Activated CD8-positive, alpha-beta memory T cell treated with anti-CD3 and anti-CD28 coated beads for 1 hour (primary cell): ENCODE measurements at places on chromosomes 4 and X.

DNA sequence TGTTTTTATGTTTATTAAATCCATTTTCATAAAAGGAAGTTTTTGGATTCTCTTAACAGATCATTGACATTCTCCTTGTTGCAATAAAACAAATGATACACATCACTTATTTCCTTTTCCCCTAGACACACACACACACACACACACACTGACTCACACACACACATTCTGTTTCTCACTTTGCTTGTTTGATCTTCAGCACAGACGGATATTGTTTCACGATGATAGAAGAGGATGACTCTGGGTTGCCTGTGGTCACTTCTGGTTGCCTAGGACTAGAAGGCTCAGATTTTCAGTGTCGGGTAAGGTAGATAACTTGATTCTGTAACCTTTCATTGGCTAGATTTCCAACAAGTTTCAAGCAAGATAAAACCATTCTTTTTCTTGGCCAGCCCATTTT is 356.8 kb downstream of the BMPR1B start:
- DNase-seq: no peak

- no peak for DNase-seq
Measured at GRCh38 chrX:23819385-23820234, 36.6 kb downstream of the SAT1 start.

DNA sequence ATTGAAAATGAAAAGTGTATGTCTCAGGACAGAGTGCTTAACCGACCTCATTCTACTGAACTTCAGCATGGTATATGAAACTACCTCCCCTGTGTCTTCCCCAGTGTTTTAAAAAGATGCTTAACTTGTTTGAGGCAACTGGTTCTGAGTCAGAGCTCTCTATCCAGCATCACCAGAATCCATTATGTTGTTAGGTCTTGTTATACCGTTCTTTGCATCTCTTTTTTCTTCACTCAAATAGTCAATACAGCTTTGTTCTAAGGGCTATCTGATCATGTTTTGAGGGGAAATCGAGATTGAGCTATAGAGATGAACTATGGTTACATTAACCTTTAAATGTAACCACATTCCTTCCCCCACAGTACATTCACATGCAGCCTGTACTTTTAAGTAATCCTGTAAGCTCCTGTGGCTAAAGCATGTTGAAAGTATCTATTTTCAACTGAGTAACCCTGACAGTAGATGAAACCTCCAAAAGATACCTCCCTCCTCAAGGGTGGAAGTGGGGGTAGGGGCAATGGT is 514.4 kb downstream of the RPA4 start:
- DNase-seq: no peak

- DNase-seq: no peak
Measured at GRCh38 chr4:127000110-127000509, 632.6 kb upstream of the INTU start.

DNA sequence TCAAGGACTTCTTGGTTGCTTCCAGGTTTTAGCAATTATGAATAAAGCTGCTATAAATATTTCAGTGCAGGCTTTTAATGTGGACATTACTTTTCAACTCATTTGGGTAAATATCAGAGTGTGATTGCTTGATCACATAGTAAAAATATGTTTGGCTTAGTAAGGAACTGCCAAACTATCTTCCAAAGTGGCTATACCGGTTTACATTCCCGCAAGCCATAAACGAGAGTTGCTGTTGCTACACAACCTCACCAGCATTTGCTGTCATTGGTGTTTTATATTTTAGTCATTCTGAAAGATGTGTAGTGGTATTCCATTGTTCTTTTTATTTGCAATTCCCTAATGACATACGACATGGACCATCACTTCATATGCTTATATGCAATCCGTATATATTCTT is 30.9 kb upstream of the SPOCK3 start:
- DNase-seq: no peak

DNA sequence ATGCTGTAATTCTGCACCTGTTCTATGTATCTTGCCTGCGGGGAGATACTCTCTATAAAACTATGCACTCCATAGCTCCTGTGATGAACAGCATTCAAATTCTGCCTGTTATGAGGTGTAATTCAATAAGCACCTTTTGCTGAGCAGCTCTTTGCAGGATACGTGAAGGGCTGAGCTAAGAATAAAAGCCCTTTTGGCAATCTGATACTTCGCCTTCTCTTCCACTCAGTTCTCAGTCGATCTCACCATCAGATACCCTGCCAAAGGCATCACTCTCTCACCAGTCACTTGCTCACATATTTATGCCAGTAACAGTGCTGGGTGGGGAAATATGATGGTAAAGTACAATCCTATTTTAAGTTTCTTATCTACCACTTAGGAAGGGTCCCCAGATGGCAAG is 67.2 kb downstream of the RPS3A start:
- no peak for DNase-seq

DNA sequence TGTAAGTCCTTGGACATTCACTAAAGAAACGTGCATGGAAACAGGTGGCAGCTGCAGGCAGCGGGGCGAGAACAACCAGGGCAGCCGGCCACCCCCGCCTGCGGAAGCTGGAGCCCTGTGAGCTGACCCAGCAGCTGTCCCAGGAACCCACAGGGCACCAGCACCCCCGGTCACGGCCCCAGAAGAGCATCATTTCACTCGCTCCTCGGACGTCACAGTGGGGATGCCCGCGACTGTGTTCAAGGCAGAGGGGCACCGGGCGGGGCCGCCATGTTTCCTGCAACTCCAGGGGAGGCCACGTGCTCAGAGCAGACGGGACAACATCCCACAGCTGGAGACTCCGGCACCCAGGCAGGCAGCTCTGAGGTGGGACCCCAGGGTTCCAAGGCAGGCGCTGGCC is 45.0 kb upstream of the CPLX1 start:
- no peak for DNase-seq

DNA sequence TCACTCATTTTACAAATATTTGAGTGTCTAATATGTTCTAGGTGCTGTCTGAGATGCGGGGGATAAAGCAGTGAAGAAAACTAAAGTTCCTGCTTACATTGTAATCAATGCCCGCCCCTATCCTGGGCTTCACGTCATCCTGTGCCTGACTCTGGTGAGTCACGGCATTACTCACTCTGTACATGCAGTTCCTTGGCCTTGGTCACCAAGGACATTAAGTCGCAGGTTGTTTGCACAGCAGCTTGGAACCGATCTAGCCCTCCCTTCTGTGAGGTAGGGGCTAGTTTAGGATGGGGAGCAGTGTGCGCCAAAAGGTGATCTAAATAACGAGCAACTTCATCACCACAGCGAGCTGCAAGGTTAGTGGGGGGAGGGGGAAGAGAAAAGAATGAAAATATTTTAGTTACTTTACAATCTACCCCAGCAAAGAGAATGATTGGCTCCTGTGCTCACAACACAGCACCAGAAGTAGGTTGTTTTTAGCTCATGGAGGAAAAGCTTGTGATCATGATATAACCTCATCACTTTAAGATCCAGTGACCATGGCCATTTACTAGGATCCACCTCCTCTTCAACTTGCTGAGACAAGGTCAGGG is 48.0 kb upstream of the HDAC8 start:
- no peak for DNase-seq

DNA sequence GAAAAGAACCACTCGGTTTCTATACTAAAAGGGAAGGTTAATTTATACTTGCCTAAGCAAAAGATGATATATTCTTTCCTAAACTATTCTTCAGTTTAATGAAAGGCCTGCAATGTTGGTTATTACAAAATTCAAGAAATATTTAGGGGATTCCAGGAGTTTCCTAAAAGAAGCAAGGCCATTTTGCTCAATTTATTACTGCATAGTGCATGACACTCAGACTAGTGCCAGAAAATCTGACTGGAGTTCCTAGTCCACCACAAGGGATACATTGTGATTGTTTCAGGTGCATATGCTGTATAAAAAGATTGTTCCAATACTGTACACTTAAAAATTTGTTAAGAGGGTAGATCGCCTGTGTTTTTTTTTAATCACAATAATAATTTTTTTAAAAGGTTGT is 78.7 kb downstream of the CAPN6 start:
- no peak for DNase-seq

DNA sequence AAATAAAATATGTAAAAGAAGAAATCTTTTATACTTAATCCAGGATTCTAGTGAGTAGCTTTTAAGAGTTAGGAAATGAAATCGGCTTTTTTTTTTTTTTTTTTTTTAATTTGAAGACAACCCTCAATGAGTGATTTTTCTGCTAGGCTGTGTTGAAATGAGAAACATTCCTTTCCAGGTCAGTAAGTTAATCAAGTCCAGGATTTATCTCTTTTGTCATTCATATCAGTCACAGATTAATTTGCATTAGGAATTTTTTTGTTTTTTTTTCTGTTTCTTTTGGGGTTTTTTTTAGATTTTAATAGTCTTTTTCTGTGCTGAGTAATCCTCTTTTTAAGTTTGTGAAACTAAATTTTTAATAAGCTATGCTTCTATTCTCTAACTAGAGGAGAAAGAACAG is 448.1 kb downstream of the ADGRL3 start:
- DNase-seq: no peak

- no peak for DNase-seq
Measured at GRCh38 chr4:17823871-17824669, 13.3 kb downstream of the NCAPG start.

GRCh38 chr4:44646151-44646550 is 5.3 kb downstream of the YIPF7 start:
- DNase-seq: no peak

GRCh38 chr4:123235431-123235830 is 161.2 kb upstream of the SPRY1 start:
- DNase-seq: no peak

- DNase-seq: no peak
Measured at GRCh38 chrX:97065066-97065465, 181.4 kb downstream of the RPA4 start.

- DNase-seq: no peak
Measured at GRCh38 chr4:138555108-138555507, 313.0 kb upstream of the SLC7A11 start.

- DNase-seq: no peak
Measured at GRCh38 chr4:14247767-14248166, 620.2 kb upstream of the BOD1L1 start.

- no peak for DNase-seq
Measured at GRCh38 chr4:138320030-138320429, 77.9 kb upstream of the SLC7A11 start.

- DNase-seq: no peak
Measured at GRCh38 chr4:101256222-101256621, 91.1 kb downstream of the PPP3CA start.

GRCh38 chrX:97842468-97843199 is 958.9 kb downstream of the RPA4 start:
- DNase-seq: no peak

GRCh38 chr4:122508083-122508482 is 51.6 kb upstream of the IL2 start:
- no peak for DNase-seq

GRCh38 chrX:9383655-9384054 is 81.2 kb upstream of the TBL1X start:
- no peak for DNase-seq

- DNase-seq: no peak
Measured at GRCh38 chrX:10441464-10441863, 178.9 kb downstream of the MID1 start.

DNA sequence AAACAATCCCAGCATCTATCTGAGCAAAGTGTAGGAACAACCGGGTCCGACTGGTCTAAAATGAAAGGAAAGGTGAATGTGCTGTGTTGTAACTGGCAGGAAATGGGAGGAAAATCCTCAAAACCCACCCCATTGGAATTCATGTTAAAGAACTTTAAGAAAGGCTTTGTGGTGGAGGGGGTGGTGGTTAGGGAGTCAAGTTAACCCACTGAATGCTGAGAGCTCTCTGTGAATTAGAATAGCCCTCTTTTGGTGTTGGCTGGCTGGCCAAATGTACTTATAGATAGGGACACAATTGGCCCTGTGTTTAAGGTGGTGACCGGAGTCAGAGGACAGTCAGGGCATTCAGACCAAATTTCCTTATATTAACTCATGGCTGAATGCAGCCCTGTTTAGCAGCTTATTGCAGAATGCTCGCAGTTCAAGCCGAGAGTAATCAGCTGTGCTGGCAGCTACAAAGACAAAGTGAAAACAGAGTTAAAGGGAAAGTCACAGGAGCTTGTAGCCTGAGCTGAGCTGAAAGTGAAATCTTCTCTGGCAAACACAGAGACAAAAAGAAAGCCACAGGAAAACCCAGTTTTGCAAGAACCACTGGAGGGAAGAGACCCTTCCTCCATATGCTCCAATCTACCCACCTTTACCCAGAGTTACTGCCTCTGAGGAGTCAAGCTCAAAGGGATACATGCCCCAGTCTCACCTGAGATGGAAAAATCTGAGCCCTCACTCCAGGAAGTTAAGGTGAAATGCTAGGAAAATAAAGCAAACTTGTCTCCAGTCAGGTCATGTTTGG is 38.5 kb upstream of the UGT2B7 start:
- DNase-seq: no peak

GRCh38 chr4:53050361-53050774 is 188.3 kb downstream of the RASL11B start:
- no peak for DNase-seq

GRCh38 chr4:107115185-107115847 is 79.2 kb upstream of the DKK2 start:
- no peak for DNase-seq

- DNase-seq: no peak
Measured at GRCh38 chr4:3808597-3808996, 42.4 kb downstream of the ADRA2C start.

DNA sequence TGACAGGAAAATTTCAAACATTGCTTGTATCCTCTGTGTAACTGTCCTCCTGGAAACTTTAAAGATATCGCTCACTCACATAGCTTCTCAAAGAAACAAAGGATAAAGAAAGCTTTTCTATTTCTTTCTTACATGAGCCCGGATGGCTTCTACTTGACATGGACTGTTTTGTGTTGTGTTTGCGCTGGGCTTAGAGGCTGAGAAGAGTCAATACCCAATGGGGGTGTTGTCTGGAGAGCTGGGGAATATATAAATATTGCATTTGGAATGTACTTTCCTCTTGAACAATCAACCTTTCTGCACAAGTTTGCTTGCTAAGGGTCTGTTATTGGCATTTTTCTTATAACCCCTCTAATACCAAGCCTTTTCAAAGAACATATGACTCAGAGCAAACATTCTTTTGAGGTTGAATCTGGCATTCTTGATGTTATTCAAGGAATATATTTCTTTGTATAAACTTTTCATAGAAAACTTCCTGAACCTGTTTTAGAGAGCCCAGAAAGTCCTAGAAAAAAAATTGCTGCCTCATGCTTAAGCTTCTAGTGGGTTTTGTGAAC is 331.9 kb downstream of the PACRGL start:
- no peak for DNase-seq

GRCh38 chr4:29046781-29047180 is 1673.4 kb upstream of the PCDH7 start:
- no peak for DNase-seq

- DNase-seq: no peak
Measured at GRCh38 chrX:9416562-9417348, 48.1 kb upstream of the TBL1X start.

- DNase-seq: peak; percentile 47
Measured at GRCh38 chrX:154051201-154051810, 31.6 kb upstream of the IRAK1 start.
